ENCODE measurements at places on chromosomes 16 and 17.

DNA sequence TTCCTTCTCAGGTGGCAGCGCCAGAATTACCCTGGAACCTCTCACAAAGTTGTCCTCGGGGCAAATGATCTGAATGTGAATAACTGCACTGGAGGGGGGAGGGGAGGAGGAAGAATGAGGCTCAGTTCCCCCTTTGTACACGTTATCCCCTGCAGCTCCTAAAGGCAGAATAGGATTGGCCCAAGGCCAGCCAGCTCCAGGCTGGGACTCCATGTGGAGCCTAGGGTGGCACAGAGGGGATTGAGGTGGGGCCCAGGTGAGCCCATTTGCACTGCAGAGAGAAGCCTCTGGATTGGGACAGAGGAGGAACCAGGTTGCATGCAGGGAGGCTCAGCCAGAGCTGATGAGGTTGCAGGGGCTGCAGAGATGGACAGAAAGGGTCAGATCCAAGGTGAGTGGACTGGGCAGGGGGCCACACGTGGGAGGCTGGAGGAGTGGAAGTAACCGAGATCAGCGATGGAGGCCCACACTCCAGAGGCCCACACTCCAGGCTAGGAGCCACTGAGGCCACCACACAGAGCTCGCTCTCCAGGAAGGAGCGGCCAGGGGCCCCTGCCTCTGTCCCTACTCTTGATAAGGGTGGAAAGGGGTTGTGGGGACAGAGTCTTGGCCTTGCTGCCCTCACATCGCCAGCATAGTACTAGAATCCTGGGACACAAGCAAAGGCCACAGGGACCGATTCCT, 78.6 kb downstream of the RBFOX3 start:
- no peak for DNase-seq

GRCh38 chr16:1643521-1643920, 31.4 kb downstream of the CRAMP1 start:
- DNase-seq: no peak

GRCh38 chr17:37674511-37674910, 31.3 kb upstream of the DDX52 start:
- DNase-seq: no peak

GRCh38 chr16:8859913-8860881, 8.6 kb downstream of the CARHSP1 start:
- DNase-seq: no peak

DNA sequence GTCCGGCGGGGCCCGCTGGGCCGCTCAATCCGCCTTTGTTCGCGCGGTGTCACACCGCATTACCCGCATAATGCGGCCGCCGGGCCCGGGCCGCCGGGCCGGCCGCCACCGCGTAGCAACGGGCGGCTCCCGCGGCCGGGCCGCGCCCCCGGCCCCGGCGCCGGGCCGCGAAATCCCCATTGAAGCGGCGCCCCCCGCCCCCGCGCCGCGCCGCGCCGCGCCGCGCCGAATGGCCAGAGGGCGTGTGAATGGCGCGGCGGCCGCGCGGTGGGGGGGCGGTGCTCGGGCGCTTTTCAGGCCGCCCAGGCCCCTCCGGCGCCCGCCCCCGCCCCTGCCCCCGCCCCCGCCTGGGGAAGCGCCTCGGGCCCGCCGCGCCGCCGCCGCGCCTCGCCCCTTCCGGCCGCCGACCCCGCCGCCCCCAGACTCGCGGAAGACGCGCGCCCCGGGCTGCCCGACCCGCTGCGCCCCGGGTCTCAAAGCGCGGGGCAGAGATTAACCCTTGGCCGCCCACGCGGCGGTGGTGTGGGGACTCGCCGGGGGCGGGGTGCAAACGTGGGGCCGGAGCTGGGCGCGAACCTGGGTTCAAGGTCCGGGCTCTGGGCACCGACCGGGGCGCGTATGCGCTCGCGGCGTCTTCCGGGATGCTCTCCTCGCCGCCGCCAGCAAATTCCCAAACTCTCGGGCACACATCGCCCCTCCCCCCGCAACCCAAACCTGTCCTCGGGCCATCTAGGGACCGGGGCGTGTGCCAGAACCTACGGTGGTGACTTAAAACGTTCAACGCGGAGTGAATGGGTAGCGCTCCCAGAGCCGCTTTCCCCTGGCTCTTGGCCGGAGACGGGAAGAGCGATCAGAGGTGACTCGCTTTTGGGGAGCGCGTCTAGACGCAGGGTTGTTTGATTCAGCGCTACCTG, 46.7 kb downstream of the WNT3 start:
- peak; percentile 46 for DNase-seq

GRCh38 chr17:74816905-74817620, 40.9 kb upstream of the NAT9 start:
- peak; percentile 81 for DNase-seq

GRCh38 chr17:27293359-27293897, 486 bp upstream of the WSB1 start:
- DNase-seq: no peak

DNA sequence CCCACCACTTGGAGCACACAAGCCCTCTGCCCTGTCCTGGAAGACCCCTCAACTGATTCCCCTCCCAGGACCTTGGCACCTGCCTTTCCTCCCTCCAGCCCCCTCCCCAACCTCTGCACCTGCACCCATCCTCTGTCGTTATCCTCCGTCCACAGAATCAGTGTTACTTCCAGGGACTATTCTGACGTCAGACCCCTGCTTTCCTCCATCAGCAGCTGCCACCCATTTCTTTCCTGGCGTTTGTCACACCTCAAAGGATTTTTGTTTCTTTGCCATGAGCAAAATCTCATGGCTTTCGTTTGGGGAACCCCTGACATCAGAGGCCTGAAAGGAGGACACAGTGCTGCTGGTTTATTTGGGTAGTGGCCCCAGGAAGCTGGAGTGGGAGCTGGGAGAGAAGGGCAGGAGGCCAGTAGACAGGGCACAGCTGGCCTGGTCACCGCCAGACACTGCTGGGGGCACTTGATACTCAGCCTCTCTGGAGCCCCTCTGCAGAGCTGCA, 68.4 kb downstream of the SOCS1 start:
- DNase-seq: no peak

GRCh38 chr16:77404775-77405174, 30.1 kb downstream of the ADAMTS18 start:
- no peak for DNase-seq

DNA sequence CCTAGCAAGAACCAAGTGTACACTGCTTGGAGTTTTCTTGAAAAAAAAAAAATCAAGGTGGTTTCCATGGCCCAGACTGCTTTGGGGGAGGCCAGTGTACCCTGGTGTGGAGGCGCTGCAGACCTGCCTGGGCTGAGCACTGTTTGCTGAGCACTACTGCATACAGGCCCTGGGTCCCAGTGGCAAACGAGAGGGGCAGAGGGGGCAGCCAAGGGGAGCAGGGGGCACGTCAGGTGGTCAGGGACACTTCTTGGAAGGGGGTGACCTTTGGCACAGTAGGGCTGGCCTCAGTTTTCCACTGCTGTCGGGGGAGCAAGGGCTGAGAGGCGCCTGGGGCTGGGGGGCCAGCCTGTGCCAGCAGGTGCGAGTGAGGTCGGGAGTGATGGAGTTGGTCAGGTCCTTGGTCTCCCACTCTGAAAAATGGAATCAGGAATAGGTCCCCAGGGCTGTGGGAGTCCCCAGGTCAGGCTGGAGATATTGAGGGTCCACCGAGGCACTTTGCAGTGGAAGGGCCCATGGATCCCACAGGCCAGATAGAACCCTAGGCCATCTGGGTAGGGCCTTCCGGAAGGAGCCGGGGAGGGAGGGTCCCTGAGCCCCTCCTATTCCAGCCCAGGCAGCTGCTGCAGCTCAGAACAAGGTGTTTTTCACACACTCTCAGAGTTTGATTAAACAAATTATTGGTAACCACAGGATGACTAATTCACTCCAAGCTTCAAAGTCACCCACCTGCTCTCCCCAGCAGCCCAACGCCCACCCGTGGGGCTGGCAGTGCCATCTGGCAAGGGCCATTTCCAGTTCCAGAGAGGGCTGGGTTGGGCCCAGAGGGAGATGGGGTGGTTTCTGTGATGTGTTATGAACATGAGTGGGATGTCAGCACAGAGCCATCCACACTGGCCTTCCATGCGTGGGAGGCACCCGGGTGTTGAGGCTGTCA, 3.5 kb downstream of the ZFPM1 start:
- peak; percentile 48 for DNase-seq

Measured in NCI-H2171 treated with DMSO at 0.1 percent for 48 hours (cell line).